ENCODE measurements at places on chromosomes 11 and 22. TPM values are rescaled to one million over a fixed set of nuclear protein-coding genes. Genes with fewer than 3 reads are reported as not detected.

DNA sequence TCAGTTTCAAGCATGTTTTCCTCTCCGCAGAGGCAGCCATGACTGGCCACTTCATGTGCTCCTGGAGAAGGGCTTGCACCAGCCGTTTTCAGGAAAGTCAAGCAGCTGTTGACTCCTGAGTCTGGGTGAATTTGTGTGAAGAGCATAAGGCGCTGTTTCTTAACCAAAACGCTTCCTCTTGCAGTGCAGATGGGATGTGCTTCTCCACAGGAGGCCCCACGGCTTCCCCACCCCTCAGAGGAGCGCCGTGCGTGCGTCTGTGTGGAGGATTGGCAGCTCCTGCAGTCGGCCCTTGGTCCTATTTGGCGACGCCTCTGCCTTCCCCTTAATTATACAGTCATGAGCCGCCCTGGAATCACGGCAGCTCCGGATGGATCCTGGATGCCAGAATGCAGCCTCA is 54.1 kb upstream of the B3GAT1 start:
- no peak for DNase-seq

- no peak for DNase-seq
Observed at GRCh38 chr22:40904101-40904500, 42.2 kb upstream of the DNAJB7 start.

DNA sequence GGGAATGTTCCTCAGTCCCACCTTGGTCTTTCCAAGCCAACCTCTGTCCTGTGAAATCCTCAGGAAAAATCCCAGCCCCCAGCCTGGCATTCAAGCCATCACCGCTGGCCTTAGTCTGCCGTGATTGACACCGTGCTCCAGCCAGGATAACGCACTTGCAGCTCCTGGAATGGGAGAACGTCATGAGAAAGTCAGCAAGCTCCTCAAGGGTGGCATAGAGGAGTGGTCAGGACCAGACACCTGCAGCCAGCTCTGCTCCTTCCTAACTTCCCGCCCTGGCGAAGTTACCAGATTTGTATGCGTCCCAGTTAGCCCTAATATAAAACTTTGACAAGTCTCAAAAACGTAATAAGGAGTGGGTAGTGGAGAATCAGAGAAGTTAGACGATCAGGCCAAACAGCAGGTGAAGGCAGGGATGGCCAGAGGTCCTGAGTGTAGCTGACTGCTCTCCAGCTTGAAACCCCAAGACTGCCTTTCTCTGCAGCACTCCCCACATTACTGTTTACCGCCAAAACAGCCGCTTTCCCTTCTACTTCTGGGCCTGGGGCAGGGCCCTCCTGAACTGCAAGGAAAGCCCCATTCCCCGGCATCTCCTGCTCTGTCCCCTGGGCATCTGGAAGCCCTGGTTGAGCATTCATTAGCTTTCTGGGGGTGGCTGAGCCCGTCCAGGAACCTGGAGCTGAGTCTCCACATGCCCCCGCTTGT is 1.3 kb upstream of the DKK3 start:
- peak; percentile 33 for DNase-seq

- DNase-seq = peak; percentile 51
Observed at GRCh38 chr22:31098632-31099110, 8.7 kb downstream of the SELENOM start.

DNA sequence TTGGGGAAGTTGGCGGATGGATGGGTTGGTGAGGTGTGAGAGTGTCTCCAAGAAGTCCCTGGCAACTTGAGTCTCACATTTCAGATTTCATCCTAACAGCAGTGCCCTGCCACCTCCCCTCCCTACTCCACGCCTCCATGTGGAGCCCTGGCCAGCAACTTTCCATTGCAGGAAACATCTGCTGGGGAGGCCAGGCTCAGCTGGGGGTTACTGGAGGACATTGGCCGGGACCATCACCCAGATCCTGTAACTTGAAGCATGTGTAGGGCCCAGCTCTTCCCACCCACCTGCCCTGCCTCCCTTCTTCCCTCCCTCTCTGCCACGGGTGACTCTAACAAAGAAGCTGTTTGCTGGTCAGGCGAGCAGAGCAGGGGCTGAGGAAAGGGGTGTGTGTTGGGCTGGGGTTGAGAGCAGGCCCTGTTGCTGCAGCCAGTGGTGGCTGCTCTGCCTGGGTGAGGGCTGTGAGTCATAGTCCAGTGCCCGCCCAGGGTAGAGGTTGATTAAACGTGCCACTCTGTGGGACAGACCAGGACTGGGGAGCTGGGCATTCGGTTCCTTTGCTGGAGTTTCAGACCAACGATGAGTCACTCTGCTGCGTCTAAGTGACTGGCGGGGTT is 64.0 kb downstream of the SCN3B start:
- DNase-seq = no peak

Gene SLC25A45
- 0.41 TPM for total RNA-seq

DNA sequence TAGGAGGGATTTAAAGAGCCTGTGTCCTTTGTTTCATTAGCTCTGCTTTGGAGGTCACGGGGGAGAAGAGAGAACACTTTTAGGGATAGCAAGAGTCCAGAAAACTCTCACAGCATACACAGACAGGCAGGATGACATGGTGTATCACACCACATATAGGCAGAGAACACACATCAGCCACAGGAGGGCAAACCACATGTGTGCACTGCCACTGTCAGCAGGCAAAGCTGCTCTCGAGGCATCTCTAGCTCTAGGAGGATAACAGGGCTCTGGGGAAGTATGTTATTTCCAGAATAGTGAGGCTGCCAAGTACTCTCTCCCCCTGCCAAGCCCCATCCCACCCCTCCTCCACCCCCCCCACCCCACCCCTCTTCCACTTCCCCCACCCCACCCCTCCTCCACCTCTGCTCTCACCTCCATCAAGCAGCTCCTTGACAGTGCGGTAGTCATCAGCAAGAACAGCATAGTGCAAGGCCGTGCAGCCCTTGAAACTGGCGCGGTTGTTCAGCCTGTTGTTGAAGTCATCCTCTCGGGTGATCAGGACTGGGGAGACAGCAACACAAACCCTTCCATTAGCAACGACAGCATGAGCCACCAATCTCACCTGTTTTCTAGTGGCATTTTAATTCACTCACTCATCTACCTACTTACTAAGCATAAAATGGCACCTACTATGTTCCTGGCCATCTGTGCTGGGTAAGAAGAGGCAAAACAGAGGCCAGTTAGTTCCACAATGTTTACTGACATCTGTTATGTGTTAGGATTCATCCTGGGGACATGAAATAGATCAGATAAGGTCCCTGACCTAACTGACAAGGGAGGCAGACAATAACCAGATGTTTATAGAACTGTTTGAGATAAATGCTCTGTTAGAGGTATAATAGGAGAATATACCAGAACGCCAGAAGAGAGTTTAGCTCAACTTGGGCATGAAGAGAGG is 75.6 kb downstream of the CLPB start:
- DNase-seq = no peak

Measured in frontal cortex (tissue), 4 donors.